ENCODE measurements at places on chromosomes 12 and 14. TPM values are rescaled to one million over a fixed set of nuclear protein-coding genes. Genes with fewer than 3 reads are reported as not detected.

Gene TMEM119
- total RNA-seq: 8.1 TPM

Gene LTB4R
- 0.18 TPM for total RNA-seq

Gene GSC
- not detected for total RNA-seq

- peaks cover 4% of the 10 kb centered on the region for H3K27me3 ChIP-seq
- no peak overlapping the region for H3K4me3 ChIP-seq
- DNase-seq: no peak
- peaks cover 22% of the 10 kb centered on the region for H3K4me1 ChIP-seq
Measured at GRCh38 chr12:94173660-94174265, 25.4 kb downstream of the PLXNC1 start.

- H3K27me3 ChIP-seq: no peaks in the 10 kb centered on the region
- H3K27ac ChIP-seq: no peak overlapping the region
- no peak overlapping the region for H3K4me3 ChIP-seq
- H3K36me3 ChIP-seq: no peaks in the 10 kb centered on the region
Measured at GRCh38 chr14:56358851-56359614, 220.6 kb upstream of the TMEM260 start.

- H3K27ac ChIP-seq: no peak overlapping the region
- no peaks in the 10 kb centered on the region for H3K36me3 ChIP-seq
- H3K27me3 ChIP-seq: no peaks in the 10 kb centered on the region
- 0 out of 2 replicates have a peak, but pooled peaks cover 1% of the 10 kb centered on the region for H3K4me1 ChIP-seq
- H3K4me3 ChIP-seq: no peak overlapping the region
Measured at GRCh38 chr12:78566456-78566855, 298.1 kb upstream of the SYT1 start.

- H3K27ac ChIP-seq: no peak overlapping the region
- peaks cover 30% of the 10 kb centered on the region for H3K27me3 ChIP-seq
- no peaks in the 10 kb centered on the region for H3K36me3 ChIP-seq
- H3K4me3 ChIP-seq: no peak overlapping the region
- H3K4me1 ChIP-seq: peaks cover 6% of the 10 kb centered on the region
- DNase-seq: no peak
Measured at GRCh38 chr14:100764471-100765115, 37.9 kb downstream of the DLK1 start.

GRCh38 chr14:104358528-104359300 lies 220.3 kb downstream of the KIF26A start:
- no peak overlapping the region for H3K4me3 ChIP-seq
- no peaks in the 10 kb centered on the region for H3K4me1 ChIP-seq
- no peak for DNase-seq

- no peaks in the 10 kb centered on the region for H3K27me3 ChIP-seq
- peak; percentile 27 for DNase-seq
- H3K27ac ChIP-seq: peak overlapping the region; percentile 58
- H3K4me1 ChIP-seq: peaks cover 30% of the 10 kb centered on the region
- H3K4me3 ChIP-seq: peak overlapping the region; percentile 53
- H3K36me3 ChIP-seq: peaks cover 20% of the 10 kb centered on the region
Measured at GRCh38 chr12:53217931-53218307, 10.9 kb upstream of the ITGB7 start.

GRCh38 chr14:33356181-33356580 lies 417.5 kb downstream of the NPAS3 start:
- no peak overlapping the region for H3K27ac ChIP-seq
- H3K27me3 ChIP-seq: no peaks in the 10 kb centered on the region
- DNase-seq: no peak
- no peaks in the 10 kb centered on the region for H3K4me1 ChIP-seq
- no peaks in the 10 kb centered on the region for H3K36me3 ChIP-seq
- no peak overlapping the region for H3K4me3 ChIP-seq

DNA sequence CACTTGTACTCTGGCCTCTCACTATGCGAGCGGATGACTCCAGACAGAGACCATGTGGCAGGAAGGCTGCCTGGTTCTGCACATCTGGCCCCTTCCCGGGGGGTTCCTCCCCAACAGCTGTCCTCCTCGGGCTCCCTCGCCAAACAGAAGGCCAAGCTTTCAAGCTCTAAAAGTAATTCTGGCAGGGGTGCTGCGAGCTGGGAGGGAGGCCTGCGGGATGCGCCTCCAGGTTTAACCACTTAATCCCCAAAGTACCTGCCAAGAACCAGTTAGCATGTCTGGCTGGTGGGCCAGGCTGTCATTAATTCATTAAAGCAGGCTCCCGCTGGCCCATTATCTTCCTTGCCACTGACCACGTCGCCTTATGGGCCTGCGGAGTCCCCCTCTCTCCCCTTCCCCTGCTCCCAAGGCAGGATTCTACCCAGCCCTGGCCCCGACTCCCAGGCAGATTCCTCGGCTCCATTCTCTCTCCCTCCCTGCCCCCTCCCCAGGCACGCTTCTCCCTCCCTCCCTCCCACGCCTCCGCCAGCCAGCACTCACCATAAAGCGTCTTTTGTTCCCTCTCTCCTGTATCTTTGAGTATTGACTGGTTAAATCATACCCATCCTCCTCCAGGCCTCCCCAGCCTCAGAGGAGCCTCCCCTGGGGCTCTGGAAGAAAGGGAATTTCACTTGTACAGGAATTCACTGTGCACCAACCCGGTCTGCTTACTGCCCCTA lies 4.9 kb downstream of the HRK start:
- no peak for DNase-seq
- H3K4me1 ChIP-seq: no peaks in the 10 kb centered on the region
- no peak overlapping the region for H3K4me3 ChIP-seq
- no peaks in the 10 kb centered on the region for H3K36me3 ChIP-seq

- H3K4me3 ChIP-seq: no peak overlapping the region
- H3K4me1 ChIP-seq: no peaks in the 10 kb centered on the region
- H3K27ac ChIP-seq: no peak overlapping the region
- no peaks in the 10 kb centered on the region for H3K27me3 ChIP-seq
Measured at GRCh38 chr12:22874151-22874550, 249.2 kb downstream of the ETNK1 start.

- H3K4me3 ChIP-seq: no peak overlapping the region
- H3K4me1 ChIP-seq: 0 out of 2 replicates have a peak, but pooled peaks cover 2% of the 10 kb centered on the region
- H3K36me3 ChIP-seq: peaks cover 45% of the 10 kb centered on the region
- peak; percentile 22 for DNase-seq
- no peak overlapping the region for H3K27ac ChIP-seq
Measured at GRCh38 chr14:65080960-65081747, 21.2 kb downstream of the MAX start.

DNA sequence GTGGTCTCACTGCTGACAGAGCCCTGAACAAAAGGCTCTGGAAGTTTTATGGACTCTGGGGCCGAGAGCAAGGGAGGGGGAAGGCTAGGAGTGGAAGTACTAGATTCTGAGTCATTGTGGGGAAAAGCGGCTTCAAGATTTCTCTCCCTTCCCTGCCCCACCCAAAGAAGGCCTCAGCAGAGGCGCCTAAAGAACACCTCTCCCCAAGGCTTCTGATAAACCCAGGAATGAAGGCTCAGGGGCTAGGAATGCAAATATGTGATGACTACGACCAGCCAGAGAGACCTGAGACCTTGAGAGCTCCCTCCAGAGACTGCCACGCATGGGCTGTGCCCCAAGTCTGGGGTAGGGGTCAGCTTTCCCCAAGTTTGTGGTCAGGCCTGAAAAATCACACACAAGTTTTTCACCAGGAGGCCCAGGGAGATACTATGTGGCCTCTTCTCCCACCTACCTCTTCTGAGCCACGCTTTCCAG lies 130.7 kb upstream of the HIF1A start:
- H3K27me3 ChIP-seq: no peaks in the 10 kb centered on the region
- peak; percentile 97 for DNase-seq
- H3K4me3 ChIP-seq: no peak overlapping the region

All from IMR-90 (cell line).